A549 treated with Mapracorat at 1 μM for 4 hours (cell line): ENCODE measurements at places on chromosomes 1 and 21. TPM values are rescaled to one million over a fixed set of nuclear protein-coding genes. Genes with fewer than 3 reads are reported as not detected.

KRTAP19-1 gene
- total RNA-seq = not detected in 5 replicates

DIO1 gene
- total RNA-seq = not detected in 5 replicates

CELA3B gene
- total RNA-seq = not detected in 5 replicates

TAS1R1 gene
- not detected in 5 replicates for total RNA-seq

CFHR4 gene
- total RNA-seq = not detected in 5 replicates

PRR9 gene
- total RNA-seq = not detected in 5 replicates

CHODL gene
- not detected in 5 replicates for total RNA-seq

NUF2 gene
- total RNA-seq = 22.9 to 29.3 TPM (median 27.2 TPM) in 5 replicates

JAM2 gene
- total RNA-seq = not detected in 5 replicates

HSPB7 gene
- 0.07 TPM in 1 of 5 replicates, not detected in the others for total RNA-seq

PCAT6 gene
- 2.8 to 5.1 TPM (median 3.8 TPM) in 5 replicates for total RNA-seq

TMEM51 gene
- total RNA-seq = 28.6 to 34.9 TPM (median 31.2 TPM) in 5 replicates

TCHH gene
- total RNA-seq = 0.27 to 0.31 TPM (median 0.28 TPM) in 5 replicates

HES4 gene
- 22.0 to 73.2 TPM (median 67.5 TPM) in 5 replicates for total RNA-seq

TNFAIP8L2 gene
- total RNA-seq = not detected in 5 replicates

SLX9 gene
- 42.4 to 61.8 TPM (median 56.3 TPM) in 5 replicates for total RNA-seq

C8A gene
- not detected in 5 replicates for total RNA-seq

IFI44L gene
- not detected in 5 replicates for total RNA-seq

ELAPOR1 gene
- 0.34 to 0.63 TPM (median 0.55 TPM) in 5 replicates for total RNA-seq

TP73 gene
- total RNA-seq = 0.59 to 0.87 TPM (median 0.75 TPM) in 5 replicates

KRTAP10-8 gene
- not detected in 5 replicates for total RNA-seq

DENND2C gene
- 0.36 to 0.59 TPM (median 0.45 TPM) in 5 replicates for total RNA-seq

KIF26B gene
- total RNA-seq = 0.01 to 0.10 TPM (median 0.04 TPM) in 5 replicates

AK4 gene
- total RNA-seq = 25.3 to 33.0 TPM (median 28.0 TPM) in 5 replicates

MPC2 gene
- total RNA-seq = 52.4 to 82.2 TPM (median 74.5 TPM) in 5 replicates

MRPL20 gene
- total RNA-seq = 130 to 166 TPM (median 137 TPM) in 5 replicates

PAX7 gene
- total RNA-seq = 0.57 to 1.1 TPM (median 0.74 TPM) in 5 replicates

ITSN1 gene
- 16.4 to 22.5 TPM (median 18.0 TPM) in 5 replicates for total RNA-seq

HES2 gene
- total RNA-seq = 2.6 to 5.7 TPM (median 5.2 TPM) in 5 replicates

TMEM54 gene
- total RNA-seq = 27.5 to 44.3 TPM (median 42.9 TPM) in 5 replicates

ASPM gene
- total RNA-seq = 17.5 to 24.6 TPM (median 23.3 TPM) in 5 replicates

RYR2 gene
- total RNA-seq = 0.01 to 0.06 TPM (median 0.02 TPM) in 4 of 5 replicates, not detected in the other

OR2W3 gene
- not detected in 5 replicates for total RNA-seq

GFI1 gene
- 0.10 to 0.67 TPM (median 0.23 TPM) in 5 replicates for total RNA-seq

PLA2G2A gene
- total RNA-seq = not detected in 5 replicates

TMPRSS2 gene
- total RNA-seq = 0.10 to 0.27 TPM (median 0.21 TPM) in 4 of 5 replicates, not detected in the other

PRKCZ gene
- total RNA-seq = 7.4 to 10.0 TPM (median 9.6 TPM) in 5 replicates

GPR157 gene
- total RNA-seq = 3.0 to 8.1 TPM (median 5.7 TPM) in 5 replicates

NCMAP gene
- 0.03 to 0.07 TPM (median 0.04 TPM) in 4 of 5 replicates, not detected in the other for total RNA-seq

YRDC gene
- total RNA-seq = 12.1 to 18.9 TPM (median 16.9 TPM) in 5 replicates

FTCD gene
- total RNA-seq = not detected in 5 replicates

AVPR1B gene
- total RNA-seq = not detected in 5 replicates

IFI44 gene
- 0.24 to 0.84 TPM (median 0.60 TPM) in 5 replicates for total RNA-seq

TMEM82 gene
- total RNA-seq = not detected in 5 replicates

RBBP4 gene
- total RNA-seq = 66.7 to 82.1 TPM (median 76.6 TPM) in 5 replicates

RGS13 gene
- total RNA-seq = not detected in 5 replicates

NMNAT1 gene
- total RNA-seq = 2.0 to 2.7 TPM (median 2.3 TPM) in 5 replicates

OR2AK2 gene
- not detected in 5 replicates for total RNA-seq

RGS4 gene
- not detected in 5 replicates for total RNA-seq

RGS1 gene
- total RNA-seq = not detected in 5 replicates

FAM20B gene
- 15.8 to 20.2 TPM (median 18.2 TPM) in 5 replicates for total RNA-seq

GJA5 gene
- total RNA-seq = 0.05 TPM in 1 of 5 replicates, not detected in the others

NBPF4 gene
- 0.12 to 0.16 TPM (median 0.14 TPM) in 4 of 5 replicates, not detected in the other for total RNA-seq

NPHS2 gene
- total RNA-seq = not detected in 5 replicates

TMEM240 gene
- total RNA-seq = 0.24 to 1.1 TPM (median 0.32 TPM) in 5 replicates

PKN2 gene
- 10.8 to 16.8 TPM (median 13.1 TPM) in 5 replicates for total RNA-seq

FCRL4 gene
- total RNA-seq = not detected in 5 replicates

TRIM33 gene
- 9.2 to 14.5 TPM (median 12.1 TPM) in 5 replicates for total RNA-seq

APCS gene
- not detected in 5 replicates for total RNA-seq

RHCE gene
- 0.07 to 0.59 TPM in 2 of 5 replicates, not detected in the others for total RNA-seq
